ENCODE measurements at places on chromosomes 6 and 20.

- DNase-seq = no peak
These were observed 51.4 kb downstream of the KDM1B start for GRCh38 chr6:18206591-18206990.

- no peak for DNase-seq
These were observed 237.3 kb upstream of the CNR1 start for GRCh38 chr6:88403486-88403885.

- DNase-seq = no peak
These were observed 124.3 kb upstream of the TSHZ2 start for GRCh38 chr20:52847731-52848359.

DNA sequence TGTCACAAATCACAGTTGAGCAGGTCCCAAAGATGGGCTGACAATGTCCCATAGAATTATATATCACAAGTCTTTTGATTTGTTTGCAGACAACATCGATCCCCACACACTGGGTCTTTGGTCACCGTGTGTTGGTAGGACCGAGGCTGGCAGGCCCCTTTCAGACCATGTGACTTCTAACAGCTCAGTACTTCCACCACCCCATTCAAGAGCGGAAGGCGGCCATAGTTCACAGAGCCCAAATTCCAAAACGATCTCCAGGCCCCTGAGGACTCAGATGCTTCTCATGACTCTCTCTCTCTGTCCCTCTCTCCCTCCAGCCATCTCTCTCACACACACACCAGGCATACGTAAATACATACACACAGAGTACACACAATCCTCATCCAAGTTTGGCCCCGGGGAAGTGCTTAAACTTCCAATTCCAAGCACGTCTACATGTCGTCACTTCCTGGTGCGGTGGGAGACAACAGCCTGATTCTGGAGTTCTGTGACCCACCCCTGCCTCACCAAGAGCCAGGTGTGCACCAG is 155.9 kb upstream of the INSM1 start:
- no peak for DNase-seq

DNA sequence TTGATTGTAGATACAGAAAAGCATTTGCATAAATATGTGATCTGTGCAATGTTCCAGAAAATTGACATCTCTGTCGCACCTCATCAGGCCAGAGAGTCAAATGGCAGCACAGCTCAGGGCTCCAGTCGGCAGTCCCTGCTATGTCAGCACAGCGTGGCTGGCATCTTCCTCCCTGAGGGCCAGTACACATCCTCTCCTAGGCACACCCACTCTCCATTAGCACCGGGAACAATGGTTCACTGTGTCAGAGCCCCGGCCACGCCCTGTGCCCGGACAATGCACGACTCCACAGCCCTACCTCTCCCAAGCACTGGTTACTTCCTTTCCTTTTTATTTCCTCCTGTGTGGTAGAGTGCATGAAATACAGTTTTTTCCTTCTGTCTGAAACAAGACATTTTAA is 114.9 kb downstream of the FOXC1 start:
- no peak for DNase-seq

GRCh38 chr6:97712751-97713150 is 429.7 kb upstream of the MMS22L start:
- no peak for DNase-seq

- DNase-seq = no peak
These were observed 125.8 kb downstream of the DLL1 start for GRCh38 chr6:170165085-170165470.

DNA sequence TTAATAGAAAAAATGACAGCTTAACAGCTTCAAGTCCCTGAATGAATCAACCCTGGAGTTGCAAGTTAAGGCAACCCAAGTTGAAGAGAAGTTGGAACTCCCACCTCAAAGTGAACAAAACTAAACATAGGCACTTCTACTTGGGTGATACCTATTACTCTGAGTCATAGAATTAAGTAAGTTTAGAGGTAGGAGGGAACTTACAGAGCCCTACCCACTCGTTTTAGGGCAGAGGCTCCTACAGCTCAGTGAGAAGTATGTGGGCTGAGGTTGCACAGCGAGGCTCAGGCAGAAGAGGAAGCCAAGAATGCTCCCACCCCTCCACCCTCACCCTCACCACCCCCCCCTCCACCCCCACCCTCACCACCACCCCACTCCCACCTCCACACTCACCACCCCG is 42.2 kb downstream of the NFATC2 start:
- DNase-seq = no peak

DNA sequence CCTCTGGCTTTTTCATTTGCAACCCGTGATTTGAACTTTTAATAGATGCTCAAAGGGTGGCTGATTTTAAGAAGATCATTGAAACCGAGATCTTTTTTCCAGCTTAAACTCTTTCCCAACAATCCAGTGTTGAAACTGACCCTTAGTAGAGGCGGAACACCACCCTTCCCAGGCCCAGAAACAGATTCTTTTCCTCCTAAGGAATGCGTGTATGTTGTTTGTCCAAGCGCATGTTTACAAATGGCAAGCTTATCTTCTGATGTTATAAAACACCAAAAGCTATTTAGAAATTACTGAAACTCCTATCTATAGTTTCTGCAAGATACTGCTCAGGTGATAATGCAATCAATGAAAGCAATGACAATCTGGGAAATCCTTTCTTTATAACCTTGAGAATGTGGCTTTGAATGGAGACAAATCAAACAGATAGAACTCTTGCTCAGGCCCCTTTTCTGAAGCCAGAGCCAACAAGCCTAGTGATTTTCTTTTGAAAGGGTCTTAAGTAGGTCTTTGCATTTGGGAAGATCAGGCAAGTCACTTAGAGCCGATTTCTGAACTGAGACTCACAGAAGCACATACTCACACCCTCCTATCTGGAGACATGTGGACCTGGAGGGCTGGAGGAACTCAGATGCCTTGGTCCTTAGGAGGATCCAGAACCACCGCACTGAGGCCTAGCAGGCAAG is 9.1 kb downstream of the BANF2 start:
- DNase-seq = no peak

DNA sequence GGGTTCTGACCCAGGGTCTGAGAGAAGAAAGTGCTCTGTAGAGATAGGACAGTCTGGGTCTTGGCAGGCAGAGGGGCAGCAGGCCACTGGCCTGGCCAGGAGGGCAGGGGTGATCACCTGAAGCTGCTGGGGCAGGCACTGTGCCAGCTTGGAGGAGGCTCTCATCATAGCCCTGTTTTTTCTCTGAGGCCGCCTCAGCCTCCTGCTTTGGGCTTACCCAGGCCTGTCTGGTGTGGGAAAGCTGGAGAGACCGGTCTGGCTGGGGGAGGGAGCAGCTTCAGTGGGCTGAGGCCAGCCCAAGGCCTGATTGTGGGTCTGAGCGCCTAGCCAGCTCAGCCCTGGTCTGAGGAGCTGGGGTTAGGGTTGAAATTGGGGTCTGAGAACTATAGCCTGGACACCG is 3.9 kb downstream of the LPIN3 start:
- peak; percentile 84 for DNase-seq

GRCh38 chr6:159056003-159056402 is 11.2 kb upstream of the TAGAP start:
- DNase-seq = no peak

DNA sequence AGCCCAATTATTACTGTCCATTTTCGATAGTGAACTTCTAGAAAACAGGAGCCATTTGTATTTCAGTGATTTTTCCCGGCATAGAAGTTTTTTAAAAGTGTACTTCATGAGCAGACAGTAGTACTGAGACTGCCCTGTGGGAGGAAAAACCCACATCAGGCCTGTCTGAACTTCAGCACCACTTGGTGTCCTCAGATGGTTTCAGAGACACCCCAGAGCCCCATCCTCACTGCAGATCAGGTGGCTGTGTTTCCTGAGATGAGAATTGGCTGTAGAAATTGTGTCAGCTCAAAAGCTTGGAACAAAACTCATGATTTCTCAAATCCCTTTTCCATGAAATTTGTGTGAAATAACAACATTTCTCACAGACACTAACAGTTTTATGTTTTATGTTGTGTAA is 110.0 kb upstream of the RIN2 start:
- DNase-seq = peak; percentile 27

DNA sequence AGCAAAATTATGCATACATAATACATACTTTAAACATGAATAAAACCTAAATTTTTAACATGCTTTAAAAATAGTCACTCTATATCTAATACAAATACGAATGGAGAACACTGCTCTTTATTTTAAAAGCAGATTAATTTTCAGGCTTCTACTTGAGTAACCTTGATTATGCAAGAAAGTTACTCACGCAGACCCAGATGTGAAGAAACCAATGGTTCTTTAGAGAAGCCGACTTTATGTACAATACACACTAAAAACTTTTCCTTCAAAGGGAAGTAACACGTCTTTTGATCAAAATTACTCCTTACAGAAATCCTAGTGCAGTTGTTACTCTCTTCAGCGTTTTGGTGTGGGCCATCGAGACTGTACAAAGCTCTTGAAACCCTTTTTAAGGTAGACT is 136.9 kb upstream of the SLC22A16 start:
- DNase-seq = no peak

GRCh38 chr6:153662982-153663381 is 376.1 kb upstream of the OPRM1 start:
- DNase-seq = no peak

DNA sequence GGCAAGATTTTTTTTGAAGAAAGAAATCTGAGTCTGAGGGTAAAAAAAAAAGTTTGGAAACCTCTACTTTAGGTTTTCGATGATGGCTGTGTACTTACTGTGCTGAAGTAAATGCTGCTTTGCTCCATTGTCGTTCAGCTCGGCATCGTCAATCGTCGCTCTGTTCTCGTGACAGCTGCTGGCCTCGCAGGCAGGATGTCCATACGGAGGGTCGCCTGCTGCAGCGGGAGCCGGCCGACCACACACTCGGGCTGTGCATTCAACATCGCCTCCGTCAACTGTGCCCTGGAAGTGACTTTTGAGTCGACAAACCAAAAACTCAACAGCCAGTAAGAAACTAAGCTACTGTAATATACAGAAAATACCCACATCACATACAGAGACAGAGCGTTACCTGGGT is 53.1 kb upstream of the SMOC2 start:
- DNase-seq = no peak

- peak; percentile 83 for DNase-seq
These were observed 35.2 kb downstream of the PHACTR1 start for GRCh38 chr6:12751694-12752325.

GRCh38 chr6:148414836-148415235 is 72.2 kb downstream of the SASH1 start:
- no peak for DNase-seq

DNA sequence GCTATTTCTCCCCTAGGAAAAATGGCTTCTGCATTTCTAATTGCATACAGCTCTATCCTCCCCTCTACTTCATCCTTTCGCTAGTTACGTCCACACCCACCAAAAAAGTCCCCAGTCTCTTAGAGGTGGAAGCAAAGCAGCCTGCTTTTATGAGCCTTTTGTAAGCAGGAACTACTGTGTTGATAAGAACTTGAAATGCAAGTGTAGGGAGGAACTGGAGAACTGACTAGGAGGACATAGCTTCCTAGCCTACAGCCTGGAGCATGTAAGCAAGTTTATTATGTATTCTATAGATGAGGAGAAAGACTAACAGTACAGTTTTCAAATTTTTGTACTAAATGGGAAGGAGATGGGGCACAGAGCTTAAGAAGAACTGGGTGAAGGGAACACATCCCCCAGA is 10.3 kb downstream of the ARHGAP18 start:
- no peak for DNase-seq

GRCh38 chr6:138477913-138478539 is 21.3 kb downstream of the NHSL1 start:
- DNase-seq = no peak

GRCh38 chr6:129865013-129865412 is 3.9 kb upstream of the TMEM244 start:
- DNase-seq = no peak

GRCh38 chr6:156630613-156631302 is 146.4 kb upstream of the ARID1B start:
- DNase-seq = no peak

- DNase-seq = no peak
These were observed 81.6 kb downstream of the ZNF217 start for GRCh38 chr20:53512076-53512475.

GRCh38 chr20:15251171-15251570 is 913.8 kb upstream of the FLRT3 start:
- no peak for DNase-seq

DNA sequence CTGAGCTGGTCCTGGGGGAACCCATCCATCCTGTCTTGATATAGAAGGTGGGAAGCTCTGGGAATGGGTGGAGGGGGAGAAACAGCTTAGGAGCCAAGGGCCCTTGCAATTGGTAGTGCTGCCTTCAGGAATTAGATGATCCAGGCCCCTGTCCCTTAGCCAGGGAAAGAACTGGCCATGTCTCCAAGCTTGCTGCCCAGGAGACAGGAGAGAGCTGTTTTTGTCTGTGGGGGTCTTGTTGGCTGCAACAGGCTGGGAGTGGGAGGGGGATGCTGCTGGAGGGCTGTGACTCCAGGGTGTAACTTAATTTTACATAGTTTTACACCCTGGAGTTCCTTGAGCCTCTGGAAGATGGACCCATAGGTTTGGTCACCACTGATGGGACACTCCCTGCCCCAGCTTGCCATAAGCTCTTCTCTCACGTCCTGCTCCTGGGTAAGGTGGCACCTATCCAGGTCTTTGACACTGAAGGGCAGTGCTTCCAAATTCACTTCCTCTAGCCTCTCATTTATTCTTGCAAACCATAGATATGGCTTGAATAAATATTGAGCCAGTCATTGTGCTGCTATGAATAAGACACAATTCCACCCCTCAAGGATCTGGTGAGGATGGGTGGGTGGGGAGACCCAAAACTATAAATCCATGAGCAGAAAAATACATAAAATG is 16.8 kb downstream of the VEGFA start:
- no peak for DNase-seq

DNA sequence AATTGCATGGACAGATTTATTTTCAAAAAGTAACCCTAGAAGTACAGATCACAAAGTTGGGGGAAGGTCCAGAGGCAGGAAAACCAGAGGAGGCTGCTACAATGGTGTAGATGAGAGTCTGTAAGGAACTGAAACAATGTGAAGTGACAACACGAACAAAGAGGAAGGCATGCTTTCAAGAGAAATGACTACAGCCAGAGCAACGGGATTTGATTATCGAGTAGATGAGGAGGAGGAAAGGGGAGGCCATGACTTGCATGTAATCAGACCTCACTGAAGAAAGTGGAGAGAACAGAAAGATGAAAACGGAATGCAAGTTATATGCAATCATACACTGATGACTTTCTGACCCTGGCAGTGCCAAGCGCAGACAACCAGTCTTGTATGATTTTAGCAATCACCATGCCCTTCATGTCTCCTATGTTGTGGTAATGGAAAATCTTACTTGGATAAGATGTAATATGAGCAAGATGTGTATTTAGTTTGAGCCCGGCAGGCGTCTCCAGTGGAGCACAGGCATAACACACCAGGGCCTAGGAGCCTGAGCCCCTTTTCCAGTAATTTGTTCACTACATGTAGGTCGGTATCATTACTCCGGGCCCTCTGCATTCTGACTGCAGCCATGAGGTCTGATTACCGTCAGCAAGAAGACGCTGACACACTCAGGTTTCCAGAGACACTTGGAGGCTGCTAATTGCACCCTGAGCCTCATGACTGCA is 34.0 kb upstream of the FAM83C start:
- DNase-seq = no peak

GRCh38 chr20:3237958-3238615 is 903 bp downstream of the SLC4A11 start:
- DNase-seq = no peak
